Thoracic aorta (tissue), 2 donors: ENCODE measurements at places on chromosomes 5 and 9. TPM values are rescaled to one million over a fixed set of nuclear protein-coding genes. Genes with fewer than 3 reads are reported as not detected.

DNA sequence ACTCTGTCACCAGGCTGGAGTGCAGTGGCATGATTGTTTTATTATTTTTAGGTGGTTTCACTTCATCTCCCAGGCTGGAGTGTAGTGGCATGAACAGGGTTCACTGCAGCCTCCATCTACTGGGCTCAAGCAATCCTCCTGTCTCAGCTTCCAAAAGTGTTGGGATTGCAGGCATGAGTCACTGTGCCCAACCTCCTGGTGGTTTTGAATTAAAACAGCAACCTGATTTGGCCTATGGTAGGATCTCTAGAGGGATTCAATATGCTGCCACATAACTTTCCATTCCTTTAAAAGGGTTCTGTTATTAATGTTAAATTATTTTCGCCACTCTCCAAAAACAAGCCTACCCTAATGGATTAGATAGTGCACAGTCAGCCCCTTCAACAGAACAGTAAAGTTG, 9.9 kb upstream of the HSPA4 start:
- peak overlapping the region; percentile 97 for H3K27ac ChIP-seq
- no peaks in the 10 kb centered on the region for H3K36me3 ChIP-seq
- no peak for DNase-seq
- H3K4me1 ChIP-seq, result peaks cover 30% of the 10 kb centered on the region
- H3K4me3 ChIP-seq, result no peak overlapping the region
- H3K27me3 ChIP-seq, result no peaks in the 10 kb centered on the region

DNA sequence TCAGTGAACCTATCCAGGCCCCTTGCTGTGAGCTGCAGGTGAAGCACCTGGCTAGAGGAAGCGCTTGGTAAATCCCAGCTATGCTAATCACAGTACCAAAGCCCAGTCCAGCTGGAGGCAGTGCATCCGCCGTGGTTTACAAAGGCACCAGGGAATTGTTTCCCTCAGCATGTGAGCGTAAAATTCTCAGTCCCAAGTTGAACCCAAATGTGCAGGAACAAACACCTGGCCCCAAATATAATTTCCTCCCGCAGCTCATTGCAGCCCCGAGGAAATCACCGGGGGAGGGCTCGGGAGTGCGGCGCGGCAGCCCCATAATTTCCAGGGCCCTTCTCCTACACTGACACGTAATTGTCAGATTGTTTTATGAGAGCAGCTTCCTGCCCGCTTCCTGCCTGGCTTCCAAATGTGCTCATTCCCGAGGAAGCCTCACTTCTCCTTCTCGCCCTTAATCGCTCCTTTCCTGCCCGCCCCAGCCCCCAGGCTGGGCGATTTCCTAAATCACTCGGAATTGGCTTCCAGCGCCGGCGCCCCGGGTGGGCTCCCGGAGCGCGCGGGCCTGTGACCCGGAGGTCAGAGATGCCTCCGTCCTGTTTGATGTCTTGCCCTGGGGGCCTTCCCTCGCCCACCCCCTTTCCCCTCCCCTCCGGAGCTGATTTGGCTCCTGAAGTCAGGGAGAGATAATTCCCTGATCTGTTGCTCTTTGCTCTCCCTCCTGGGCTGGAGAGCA, 134.4 kb downstream of the FGF1 start:
- H3K4me1 ChIP-seq, result no peaks in the 10 kb centered on the region
- H3K36me3 ChIP-seq, result no peaks in the 10 kb centered on the region
- no peak for DNase-seq
- no peak overlapping the region for H3K27ac ChIP-seq
- no peaks in the 10 kb centered on the region for H3K27me3 ChIP-seq

Gene PPIP5K2
- total RNA-seq, result 60.8 TPM

DNA sequence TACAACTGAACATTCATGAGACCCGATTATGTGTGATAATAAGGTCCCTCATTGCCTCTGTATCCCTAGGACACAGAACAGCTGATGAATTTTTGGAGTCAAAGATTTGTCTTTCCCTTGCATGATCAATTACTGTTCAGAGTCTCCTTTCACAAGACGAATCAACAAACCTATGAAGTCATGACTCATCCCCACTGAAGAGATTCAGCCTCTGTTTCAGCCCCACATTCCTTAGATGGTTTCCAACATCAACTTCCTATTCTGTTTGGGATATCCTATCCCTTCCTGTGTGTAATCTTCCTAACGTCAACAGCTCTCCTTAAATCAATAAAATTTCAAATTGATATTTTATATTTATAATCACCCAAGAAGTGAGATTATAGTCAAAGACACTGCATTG, 199.0 kb downstream of the DNAH5 start:
- no peak for DNase-seq
- H3K4me1 ChIP-seq, result no peaks in the 10 kb centered on the region
- H3K27me3 ChIP-seq, result no peaks in the 10 kb centered on the region
- no peak overlapping the region for H3K4me3 ChIP-seq

- no peak overlapping the region for H3K4me3 ChIP-seq
- peaks cover 9% of the 10 kb centered on the region for H3K4me1 ChIP-seq
- DNase-seq, result no peak
- H3K27me3 ChIP-seq, result no peaks in the 10 kb centered on the region
- no peaks in the 10 kb centered on the region for H3K36me3 ChIP-seq
Observed at GRCh38 chr5:159257629-159258283, 5.3 kb upstream of the UBLCP1 start.

DNA sequence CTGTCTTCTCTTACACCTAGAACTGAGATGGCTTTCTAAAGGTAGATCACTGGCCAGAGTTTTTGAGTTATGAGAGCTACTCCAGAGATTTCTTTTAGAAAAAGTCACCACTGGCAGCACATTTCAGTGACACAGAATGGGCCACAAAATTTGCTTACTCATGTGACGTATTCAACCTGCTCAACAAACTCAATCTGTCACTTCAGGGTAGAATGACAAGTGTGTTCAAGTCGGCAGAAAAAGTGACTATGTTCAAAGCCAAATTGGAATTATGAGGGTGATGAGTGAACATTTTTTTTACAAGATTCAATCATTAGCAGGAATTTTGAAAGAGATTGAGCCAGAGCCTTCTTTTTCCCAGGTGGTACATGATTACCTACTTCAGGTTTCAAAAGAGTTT, 46.5 kb downstream of the TAF11L14 start:
- no peaks in the 10 kb centered on the region for H3K4me1 ChIP-seq
- no peaks in the 10 kb centered on the region for H3K27me3 ChIP-seq
- DNase-seq, result no peak
- H3K36me3 ChIP-seq, result no peaks in the 10 kb centered on the region

DNA sequence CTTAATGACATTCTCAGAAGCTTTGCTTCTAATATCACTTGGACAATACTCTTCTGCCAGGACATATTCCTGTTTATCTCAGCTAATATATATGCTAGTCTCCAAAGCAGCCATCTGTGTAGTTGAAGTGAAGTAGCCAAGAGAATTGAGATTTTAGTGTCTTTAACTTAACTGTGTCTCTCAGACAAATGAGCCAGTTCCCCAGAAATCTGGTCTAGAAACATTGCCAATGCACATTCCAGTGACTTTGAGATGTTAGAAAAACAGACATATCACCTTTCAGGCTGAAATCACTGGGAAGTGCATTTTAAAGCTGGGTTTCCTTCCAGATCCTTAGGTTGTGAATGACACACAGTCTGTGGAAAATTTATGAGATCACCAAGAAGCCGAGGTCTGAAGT, 114.6 kb downstream of the MTX3 start:
- no peak overlapping the region for H3K4me3 ChIP-seq
- no peak for DNase-seq
- no peaks in the 10 kb centered on the region for H3K4me1 ChIP-seq
- H3K27me3 ChIP-seq, result no peaks in the 10 kb centered on the region

DNA sequence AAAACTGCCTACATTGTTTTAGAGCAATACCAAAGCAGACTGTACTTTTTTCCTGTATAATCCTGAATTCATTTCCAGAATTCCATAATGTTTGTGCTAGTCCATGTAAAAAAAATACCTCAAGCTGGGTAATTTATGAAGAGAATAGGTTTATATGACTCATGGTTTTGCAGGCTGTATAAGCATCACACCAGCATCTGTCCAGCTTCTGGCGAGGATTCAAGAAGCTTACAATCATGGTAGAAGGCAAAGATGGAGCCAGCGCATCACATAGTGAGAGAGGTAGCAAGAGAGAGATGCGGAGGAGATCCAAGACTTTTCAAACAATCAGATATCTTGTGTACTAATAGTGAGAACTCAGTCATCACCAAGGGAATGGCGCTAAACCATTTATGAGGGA, 280.3 kb upstream of the CDH9 start:
- no peaks in the 10 kb centered on the region for H3K4me1 ChIP-seq
- H3K27me3 ChIP-seq, result no peaks in the 10 kb centered on the region
- DNase-seq, result no peak

Gene NRG2
- 6.9 TPM for total RNA-seq

DNA sequence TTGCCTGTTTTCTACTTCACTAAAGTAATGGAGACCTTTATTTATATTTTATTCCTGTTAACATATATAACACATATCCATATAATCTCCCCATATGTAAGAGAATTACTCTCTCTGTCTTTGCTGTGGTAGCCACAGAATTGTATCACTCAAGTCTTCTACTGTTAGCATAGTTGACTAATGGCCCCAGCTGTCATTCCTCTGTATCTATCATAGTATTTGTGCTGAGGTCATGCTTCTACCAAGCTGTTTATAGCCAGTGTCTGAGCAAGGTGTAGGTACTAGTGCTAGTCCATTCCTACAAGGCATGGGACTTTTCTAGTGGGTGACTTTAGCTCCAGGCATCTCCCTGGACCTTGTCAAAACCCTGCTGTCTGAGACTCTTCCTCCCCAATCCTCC, 244.1 kb downstream of the KIAA0825 start:
- H3K4me1 ChIP-seq, result no peaks in the 10 kb centered on the region
- no peak overlapping the region for H3K27ac ChIP-seq
- no peak overlapping the region for H3K4me3 ChIP-seq
- H3K36me3 ChIP-seq, result no peaks in the 10 kb centered on the region

- no peak overlapping the region for H3K27ac ChIP-seq
- no peaks in the 10 kb centered on the region for H3K36me3 ChIP-seq
- no peaks in the 10 kb centered on the region for H3K27me3 ChIP-seq
- peaks cover 9% of the 10 kb centered on the region for H3K4me1 ChIP-seq
Observed at GRCh38 chr9:4334410-4334813, 34.5 kb upstream of the GLIS3 start.

GRCh38 chr9:101674165-101674564, 64.3 kb downstream of the GRIN3A start:
- H3K4me1 ChIP-seq, result no peaks in the 10 kb centered on the region
- no peaks in the 10 kb centered on the region for H3K36me3 ChIP-seq
- no peak for DNase-seq
- no peak overlapping the region for H3K27ac ChIP-seq

Gene ACOT12
- 2.3 TPM for total RNA-seq

Gene PPP1R26
- total RNA-seq, result 17.6 TPM

- no peak overlapping the region for H3K4me3 ChIP-seq
- H3K36me3 ChIP-seq, result no peaks in the 10 kb centered on the region
- no peak overlapping the region for H3K27ac ChIP-seq
- no peak for DNase-seq
- no peaks in the 10 kb centered on the region for H3K27me3 ChIP-seq
Observed at GRCh38 chr9:75743855-75744254, 146.6 kb upstream of the PCSK5 start.

DNA sequence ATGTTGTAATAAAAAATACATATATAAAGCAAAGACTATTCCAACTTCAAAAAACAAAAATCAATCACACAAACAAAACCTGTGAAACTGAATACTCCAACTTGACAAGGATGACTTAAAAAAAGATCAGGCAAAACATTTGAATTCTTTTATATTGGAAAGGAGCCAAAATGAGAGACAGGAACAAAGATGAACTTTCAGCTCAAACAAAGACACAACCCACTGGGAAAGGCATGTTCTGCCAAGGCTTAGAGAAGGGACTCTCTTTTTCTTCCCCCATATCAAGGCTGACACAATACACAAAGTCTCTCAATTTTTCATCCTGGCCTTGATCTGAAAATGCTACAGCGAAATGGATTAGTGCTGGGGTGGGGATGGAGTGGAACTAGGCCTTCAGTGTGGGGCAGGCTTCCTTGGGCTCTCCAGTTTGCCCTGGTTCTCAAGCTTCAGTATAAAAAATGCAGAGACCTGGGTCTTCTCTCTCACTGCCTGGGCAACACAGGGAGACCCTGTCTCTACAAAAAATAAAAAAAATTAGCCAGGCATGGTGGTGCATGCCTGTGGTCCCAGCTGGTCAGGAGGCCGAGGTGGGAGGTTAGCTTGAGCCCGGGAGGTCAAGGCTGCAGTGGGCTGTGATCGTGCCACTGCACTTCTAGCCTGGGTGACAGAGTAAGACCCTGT, 11.6 kb upstream of the FAM169A start:
- no peaks in the 10 kb centered on the region for H3K4me1 ChIP-seq
- H3K36me3 ChIP-seq, result no peaks in the 10 kb centered on the region
- H3K4me3 ChIP-seq, result no peak overlapping the region
- H3K27ac ChIP-seq, result no peak overlapping the region
- no peak for DNase-seq

DNA sequence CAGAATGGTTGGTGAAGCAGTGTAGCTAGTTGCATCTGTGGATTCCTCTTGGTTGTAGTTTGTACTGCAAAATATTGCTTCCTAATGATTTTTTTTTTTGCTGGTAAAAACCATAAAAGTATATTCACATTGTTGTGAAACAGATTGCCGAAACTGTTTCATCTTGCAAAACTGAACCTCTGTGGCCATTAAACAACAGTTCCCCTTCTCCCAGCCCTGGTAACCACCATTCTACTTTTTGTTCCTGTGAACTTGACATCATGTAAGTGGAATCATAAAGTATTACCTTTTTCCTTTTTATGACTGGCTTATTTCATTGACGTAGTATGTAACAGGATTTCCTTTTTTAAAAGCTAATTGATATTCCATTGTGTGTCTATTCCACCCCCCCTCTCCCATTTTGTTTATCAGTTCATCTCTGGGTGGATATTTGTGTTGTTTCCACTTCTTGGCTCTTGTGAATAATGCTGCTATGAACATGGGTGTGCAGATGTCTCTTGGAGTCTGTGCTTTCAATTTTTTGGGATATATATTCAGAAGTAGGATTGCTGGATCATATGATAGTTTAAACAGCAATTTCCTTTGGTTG, 11.8 kb downstream of the SUB1 start:
- peaks cover 73% of the 10 kb centered on the region for H3K4me1 ChIP-seq
- no peaks in the 10 kb centered on the region for H3K27me3 ChIP-seq
- no peak for DNase-seq
- H3K36me3 ChIP-seq, result peaks cover 13% of the 10 kb centered on the region
- no peak overlapping the region for H3K4me3 ChIP-seq
